Fibroblast of skin of right biceps (primary cell): ENCODE measurements at places on chromosomes 11 and 22.

GRCh38 chr11:110059706-110060463 is 33.3 kb upstream of the ZC3H12C start:
- peak; percentile 67 for DNase-seq

- DNase-seq: no peak
Measured at GRCh38 chr11:1207401-1208143, 15.3 kb upstream of the MUC5B start.

GRCh38 chr22:30291058-30291892 is 2.0 kb upstream of the CASTOR1 start:
- peak; percentile 49 for DNase-seq

DNA sequence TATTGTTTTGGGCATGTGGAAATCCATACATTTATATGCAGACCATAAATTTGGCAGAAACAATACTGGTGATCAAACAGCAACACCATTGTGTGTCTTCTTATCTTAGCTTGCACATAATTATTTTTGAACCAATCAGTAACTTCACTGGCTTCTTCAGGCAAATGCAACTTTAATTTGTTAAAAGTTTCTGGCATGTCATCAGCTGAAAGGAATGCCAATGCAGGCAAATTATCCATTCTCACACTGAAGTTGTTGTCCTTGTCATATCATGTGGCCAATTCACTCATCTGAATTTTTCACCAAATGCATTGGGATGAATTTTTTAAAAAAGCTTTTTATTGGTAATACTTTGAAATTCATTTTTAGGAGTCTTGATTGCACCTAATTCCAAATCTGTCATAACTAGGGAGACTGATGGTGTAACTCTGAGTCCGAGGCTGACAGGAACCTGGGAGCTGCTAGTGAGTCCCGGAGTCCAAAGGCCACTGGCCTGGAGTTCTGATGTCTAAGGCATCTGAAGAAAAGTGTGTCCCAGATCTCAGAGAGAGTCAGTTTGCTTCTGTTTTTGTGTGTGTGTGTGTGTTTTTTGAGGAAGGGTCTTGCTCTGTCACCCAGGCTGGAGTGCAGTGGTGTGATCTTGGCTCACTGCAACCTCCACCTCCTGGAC is 17.4 kb upstream of the OR10V1 start:
- no peak for DNase-seq
